ENCODE measurements at places on chromosomes 7 and 10.
A peak's percentile ranks its signal among the peaks of the same experiment; 100 is the strongest.

DNA sequence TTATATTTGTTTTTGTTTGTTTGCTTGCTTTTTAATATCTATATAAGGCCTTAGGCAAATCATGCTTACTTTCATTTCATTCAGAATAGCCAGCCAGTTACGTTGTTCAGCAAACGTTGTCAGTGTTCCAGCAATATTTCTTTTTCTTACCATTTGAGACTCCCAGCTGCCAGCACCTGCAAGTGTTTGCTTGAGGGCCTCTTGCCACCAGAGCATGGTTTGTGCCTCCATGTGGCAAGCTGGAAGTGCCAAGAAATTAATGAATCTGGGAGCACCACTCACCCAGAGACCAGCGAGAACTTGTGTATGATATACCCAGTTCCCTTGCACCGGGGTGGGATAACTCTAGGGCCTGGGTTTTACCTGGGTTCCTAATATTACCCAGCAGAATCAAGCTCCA lies 177.1 kb upstream of the CSTF2T start:
- DNase-seq: no peak

- no peak for DNase-seq
These were observed 230.3 kb upstream of the PRSS58 start for GRCh38 chr7:142488036-142488633.

DNA sequence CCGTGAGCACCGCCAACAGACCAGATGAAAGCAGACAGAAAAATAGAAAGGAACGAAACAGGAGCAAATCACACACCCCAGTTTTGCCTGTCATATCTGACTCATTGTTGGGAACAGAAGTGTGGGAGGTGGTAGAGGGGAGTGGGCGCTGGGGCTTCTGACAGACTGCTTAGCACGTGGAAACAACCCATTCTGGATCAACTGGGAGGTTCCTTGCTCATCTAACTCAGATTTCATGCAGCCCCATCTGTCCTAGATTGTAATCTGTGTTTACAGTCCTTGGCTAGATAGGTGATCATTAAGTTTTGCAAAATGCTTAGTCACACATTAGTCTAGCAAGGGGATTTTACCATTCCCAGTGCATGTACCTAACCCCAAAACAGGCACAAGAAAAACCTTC lies 154.1 kb downstream of the NRP1 start:
- DNase-seq: no peak

DNA sequence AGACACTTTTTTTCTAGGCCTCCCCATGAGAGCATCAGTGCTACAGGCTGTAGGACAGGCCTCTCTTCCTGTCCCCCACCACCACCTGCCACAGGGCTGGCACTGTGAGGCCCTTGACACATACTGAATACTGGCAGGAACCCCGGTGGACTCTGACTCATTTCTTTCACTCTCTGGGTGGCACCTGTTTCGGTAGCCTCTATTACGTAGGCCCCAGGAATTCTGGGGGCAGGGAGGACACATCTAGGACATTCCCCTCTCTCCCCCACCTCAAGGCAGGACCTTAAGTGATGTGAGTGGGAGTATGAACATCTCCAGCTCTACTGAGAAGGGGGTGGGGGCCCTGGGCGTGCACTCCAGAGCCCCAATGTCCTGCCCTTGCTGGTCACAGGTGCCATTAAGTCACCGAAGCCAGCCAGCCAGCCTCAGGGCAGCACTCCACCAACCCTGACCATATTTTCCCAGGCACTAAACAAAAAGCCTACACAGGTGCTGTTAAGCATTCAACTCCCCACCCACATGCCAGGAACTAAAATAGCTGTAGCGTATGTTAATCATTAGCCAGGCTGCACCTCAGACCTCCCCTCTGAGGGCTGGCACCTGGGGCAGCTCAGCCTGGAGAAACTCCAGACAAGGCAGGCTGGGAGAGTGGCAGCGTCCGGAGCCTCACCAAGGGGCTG lies 8.9 kb downstream of the ANXA11 start:
- peak; percentile 53 for DNase-seq

All from stimulated activated CD8-positive, alpha-beta memory T cell treated with anti-CD3 and anti-CD28 coated beads, Interleukin-7, amount 100 ng/mL, for 4 hours (primary cell).